ENCODE measurements at places on chromosomes 7 and 10. TPM values are rescaled to one million over a fixed set of nuclear protein-coding genes. Genes with fewer than 3 reads are reported as not detected.

- no peak for DNase-seq
These were observed 29.0 kb upstream of the ATXN7L1 start for GRCh38 chr7:105905209-105905909.

- DNase-seq: no peak
These were observed 284.8 kb downstream of the TNS3 start for GRCh38 chr7:47297120-47297519.

DNA sequence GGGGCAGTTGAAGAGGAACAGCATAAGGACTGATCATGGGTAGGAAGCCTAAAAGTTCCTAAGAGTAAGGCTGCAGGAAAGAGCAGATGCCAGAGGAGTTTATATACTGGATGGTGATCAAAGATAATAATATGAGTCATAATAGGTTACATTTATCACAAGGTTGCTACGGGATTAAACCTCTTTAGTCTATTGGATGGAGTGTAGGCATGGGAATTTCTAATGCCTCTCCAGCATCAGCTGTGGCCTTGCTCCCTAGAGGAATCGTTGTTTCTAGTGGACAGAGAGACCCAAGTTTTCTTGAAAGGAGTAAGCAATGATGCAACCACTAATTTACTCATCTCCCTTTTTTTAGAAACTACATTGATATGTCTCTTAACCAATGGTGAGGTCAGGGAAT, 213.4 kb downstream of the GPR37 start:
- no peak for DNase-seq

- no peak for DNase-seq
These were observed 68.5 kb downstream of the HK1 start for GRCh38 chr10:69346776-69347175.

DNA sequence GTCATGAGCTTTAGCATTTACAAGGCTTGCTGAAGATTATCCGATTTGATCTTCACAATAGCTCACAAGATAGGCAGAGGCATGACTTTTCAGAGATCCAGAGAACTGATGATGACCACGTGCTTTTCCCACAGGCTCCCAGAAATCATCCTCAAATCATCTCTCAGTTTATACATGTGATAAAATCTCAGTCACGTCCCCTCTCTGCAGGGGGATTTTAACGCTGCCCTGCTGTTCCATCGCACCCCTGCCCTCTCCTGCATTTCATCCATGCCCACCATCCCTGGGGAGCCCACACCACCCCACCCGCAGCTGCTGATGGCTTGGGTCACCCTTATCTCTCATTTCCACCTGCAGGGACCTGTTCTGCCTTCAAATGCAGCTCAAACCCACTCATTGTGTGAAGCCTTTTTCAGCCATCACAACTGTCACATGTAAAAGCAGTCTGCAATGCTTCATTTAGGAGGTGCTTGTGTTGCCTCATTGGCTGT, 141.8 kb downstream of the DIP2C start:
- DNase-seq: no peak

DNA sequence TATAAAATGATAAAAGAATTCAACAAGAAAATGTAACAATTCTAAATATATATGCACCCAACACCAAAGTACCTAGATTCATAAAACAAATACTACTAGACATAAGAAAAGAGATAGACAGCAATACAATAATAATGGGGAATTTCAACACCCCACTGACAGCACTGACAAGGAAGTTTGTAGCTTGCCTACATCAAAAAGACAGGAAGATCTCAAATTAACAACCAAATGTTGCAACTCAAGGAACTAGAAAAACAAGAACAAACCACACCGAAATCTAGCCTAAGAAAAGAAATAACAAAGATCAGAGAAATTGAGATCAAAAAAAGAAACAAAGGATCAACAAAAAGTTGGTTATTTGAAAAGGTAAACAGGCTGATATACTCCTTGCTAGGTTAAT, 36.5 kb upstream of the TNKS2 start:
- DNase-seq: no peak

- no peak for DNase-seq
These were observed 71.8 kb downstream of the SEMA3D start for GRCh38 chr7:85115006-85115405.

GRCh38 chr7:155296788-155297516, 726 bp upstream of the INSIG1 start:
- peak; percentile 62 for DNase-seq

- peak; percentile 43 for DNase-seq
These were observed 40.5 kb downstream of the PRSS2 start for GRCh38 chr7:142811154-142811737.

DNA sequence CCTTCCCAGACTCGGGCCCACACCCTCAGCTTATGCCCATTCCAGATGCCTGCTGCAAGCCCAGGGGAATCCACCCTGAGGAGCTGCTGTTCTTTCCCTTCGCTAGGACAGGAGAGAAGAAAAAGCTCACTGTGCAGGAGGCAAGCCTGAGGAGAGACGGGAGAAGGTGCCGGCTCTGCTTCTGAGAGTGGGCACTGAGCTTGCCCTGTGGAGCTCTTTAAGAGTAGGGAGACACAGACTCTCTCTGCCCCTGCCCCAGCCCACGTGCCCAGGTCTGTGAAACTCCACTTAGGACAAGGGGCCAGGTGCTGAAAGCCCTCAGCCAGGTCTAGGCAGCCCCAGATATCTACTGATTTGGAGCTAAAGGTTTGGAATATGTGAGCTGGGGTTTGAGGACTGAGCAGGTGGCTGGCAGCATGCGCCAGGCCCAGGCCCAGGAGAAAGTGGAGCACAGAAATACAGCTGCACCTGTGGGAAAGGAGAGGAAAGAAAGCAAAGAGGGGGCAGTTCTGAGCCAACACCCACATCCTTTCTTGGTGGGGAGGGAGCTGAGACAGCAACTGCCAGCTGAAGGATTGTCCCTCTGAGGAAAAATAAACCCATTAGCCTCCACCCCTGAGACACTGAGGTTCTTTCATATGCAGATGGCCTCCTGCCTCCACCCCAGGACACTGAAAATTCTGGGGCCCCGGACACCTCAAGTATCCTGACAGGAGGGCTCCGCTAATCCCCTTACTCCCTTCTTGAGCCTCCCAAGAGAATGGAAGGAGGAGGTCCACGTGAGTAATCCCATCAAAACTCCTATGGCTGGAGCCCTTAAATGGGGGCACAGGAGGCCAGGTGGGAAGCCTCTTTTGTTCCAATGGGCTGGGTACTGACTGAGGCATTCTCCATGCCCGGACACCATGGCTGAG, 7.3 kb downstream of the POLL start:
- no peak for DNase-seq

FAM237B gene
- total RNA-seq: not detected

ADIRF gene
- total RNA-seq: 49.3 TPM

FAM25C gene
- not detected for total RNA-seq

NOLC1 gene
- total RNA-seq: 57.6 TPM

SRRT gene
- total RNA-seq: 51.7 TPM

LRRN3 gene
- total RNA-seq: under 0.01 TPM

RGR gene
- total RNA-seq: not detected

CHAT gene
- not detected for total RNA-seq

PRTFDC1 gene
- total RNA-seq: 13.7 TPM
